ENCODE measurements at places on chromosomes 2 and 18.

GRCh38 chr2:228942856-228943255 is 328.2 kb downstream of the PID1 start:
- no peak for DNase-seq

GRCh38 chr18:10378688-10379420 is 75.6 kb upstream of the APCDD1 start:
- no peak for DNase-seq

DNA sequence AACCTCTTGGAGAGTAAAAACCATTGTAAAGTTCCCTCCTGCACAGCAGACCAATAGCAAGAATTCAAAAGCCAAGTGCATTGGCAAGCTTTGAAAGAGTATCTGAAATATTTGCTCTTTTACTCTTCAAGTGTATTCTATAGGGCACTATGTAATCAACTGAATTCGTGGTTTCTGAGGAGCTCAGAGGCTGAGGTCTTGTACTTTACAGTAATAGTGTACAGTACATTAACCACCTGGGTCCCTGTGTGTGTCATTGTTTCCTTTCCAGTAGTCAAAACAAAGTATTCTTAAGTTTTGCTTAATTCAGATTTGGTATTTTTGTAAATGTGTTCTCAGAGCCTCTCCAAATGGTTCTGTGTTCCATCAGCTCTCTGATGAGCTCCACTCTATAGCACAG is 769.7 kb downstream of the LRRTM4 start:
- DNase-seq, result no peak

DNA sequence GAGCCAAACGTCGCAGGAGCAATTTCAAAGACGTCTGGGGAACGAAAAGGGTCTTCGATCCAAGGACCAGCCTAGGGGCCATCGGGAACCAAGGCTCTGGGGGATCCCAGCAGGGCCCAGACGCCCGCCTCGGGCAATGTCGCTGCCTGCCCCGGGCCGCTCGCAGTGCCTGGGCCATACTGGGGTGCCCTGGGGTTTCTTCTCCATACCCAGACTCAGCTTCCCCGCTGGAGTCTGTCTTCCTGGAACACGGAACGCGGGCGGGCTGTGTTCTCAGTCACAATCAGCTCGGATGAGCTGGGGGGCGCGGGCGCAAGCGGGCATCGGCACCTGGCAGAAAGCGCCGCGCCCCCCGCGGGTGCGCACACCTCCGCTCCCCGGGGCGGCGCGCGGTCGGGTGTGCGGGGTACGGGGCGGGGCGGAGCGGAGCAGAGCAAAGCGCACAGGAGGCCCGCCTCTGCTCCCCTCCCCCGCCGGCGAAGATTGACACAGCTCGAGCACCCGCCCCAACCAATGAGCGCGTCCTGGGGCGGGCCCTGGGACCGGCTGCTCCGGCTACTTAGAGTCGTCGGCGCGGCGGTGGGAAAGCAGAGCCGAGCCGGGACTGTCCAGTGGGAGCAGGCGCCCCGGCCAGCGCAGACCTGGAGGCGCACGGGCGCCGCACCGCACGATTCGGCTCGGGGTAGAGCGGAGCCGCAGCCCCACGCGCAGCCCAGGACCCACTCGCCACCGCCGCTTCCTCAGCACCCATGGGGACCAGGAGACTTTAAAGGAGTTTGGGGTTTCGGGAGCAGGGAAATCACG is at the start of gene LRATD1:
TSS of gene LRATD1 (plus strand) at position 585 of the 804 bp plus-strand sequence. CDS start 1,263 bp downstream, outside the sequence.
- DNase-seq, result no peak

DNA sequence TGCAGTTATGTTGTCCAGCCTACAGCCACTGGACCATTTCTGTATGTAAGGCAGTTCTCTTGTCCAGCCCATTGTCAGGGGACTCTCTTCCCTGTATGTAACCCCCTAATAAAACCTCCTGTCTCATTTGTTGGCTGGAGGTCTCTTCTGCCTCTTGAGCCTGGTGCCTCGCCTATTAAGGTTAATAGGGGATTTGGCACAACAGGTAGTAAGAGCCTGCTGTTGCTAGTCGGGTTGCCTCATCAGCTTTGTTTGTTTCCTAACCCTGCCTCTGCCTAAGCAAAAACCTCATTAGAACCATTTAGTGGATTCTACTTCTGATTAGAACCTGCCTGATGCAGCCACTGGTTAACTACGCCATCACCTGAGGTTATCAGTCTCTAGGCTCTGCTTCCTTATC is 62.2 kb upstream of the STPG4 start:
- DNase-seq, result no peak

- no peak for DNase-seq
Observed at GRCh38 chr2:147469471-147469870, 375.4 kb upstream of the ACVR2A start.
